NCI-H1092 treated with DMSO at 0.1 percent for 48 hours (cell line): ENCODE measurements at places on chromosomes 1 and 21.

DNA sequence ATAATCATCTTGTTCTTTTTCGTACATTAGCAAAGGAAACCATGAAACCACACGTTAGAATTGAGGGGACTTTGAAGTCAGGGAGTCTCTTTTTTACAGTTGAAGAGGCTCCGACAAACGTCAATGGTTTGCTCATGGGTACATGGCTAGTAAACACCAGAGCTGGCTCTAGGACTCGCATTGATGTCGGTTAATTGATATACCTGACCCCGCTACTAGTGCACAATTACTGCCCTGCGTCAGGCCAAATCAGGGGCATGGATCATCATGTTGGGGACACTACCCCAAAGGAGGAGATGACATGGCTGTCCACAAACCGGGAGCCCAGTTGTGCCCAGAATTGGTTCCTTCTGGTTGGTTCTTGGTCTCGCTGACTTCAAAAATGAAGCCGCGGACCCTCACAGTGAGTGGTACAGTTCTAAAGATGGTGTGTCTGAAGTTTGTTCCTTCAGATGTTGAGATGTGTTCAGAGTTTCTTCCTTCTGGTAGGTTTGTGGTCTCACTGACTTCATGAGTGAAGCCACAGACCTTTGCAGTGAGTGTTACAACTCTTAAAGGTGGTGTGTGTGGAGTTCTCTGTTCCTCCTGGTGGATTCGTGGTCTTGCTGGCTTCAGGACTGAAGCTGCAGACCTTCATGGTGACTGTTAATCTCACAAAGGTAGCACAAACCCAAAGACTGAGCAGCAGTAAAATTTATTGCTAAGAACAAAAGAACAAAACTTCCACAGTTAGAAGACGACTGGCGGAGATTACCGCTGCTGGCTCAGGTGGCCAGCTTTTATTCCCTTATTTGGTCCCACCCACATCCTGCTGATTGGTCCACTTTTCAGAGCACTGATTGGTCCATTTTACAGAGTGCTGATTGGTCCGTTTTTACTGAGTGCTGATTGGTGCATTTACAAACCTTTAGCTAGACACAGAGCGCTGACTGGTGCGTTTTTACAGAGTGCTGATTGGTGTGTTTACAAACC lies 126.9 kb upstream of the ERRFI1 start:
- DNase-seq: no peak

DNA sequence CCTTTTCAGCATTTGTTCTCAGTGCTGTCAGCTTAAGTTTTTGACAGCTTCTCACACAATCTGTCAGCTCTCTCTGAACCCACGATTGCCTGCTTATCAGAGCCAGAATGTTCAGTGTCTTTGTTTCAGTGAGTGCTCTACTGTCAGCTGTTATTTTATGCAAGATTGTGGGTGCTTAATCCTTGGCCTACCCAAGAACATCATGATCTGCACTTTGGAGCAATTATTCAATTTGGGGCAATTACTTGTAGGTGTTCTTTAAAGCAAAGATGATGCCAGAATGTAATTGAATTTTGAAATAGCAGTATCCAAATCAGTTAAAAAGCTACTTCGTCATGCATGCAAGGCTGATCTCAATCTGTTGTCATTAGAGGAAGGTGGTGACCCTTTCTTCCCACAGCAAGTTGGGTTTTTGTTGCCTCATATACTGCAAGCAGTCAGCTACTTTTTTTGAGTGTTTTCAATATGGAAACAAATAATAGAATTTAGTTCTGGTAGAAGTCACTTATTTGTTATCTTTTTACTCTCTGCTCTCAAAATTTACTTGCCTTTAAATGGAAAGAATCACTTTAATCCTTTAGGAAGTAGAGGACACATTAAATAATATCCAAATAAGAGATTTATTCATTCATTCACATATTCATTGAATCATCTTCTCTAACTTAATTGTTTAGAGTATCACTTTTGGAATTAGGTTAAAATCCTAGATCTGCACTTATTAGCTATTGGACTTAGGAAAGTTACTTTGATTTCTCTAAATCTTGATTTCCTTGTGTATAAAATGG lies 253.5 kb upstream of the CACYBP start:
- DNase-seq: no peak

GRCh38 chr1:29849991-29850757 lies 613.9 kb downstream of the PTPRU start:
- no peak for DNase-seq

GRCh38 chr21:15241997-15242736 lies 177.4 kb upstream of the NRIP1 start:
- no peak for DNase-seq

DNA sequence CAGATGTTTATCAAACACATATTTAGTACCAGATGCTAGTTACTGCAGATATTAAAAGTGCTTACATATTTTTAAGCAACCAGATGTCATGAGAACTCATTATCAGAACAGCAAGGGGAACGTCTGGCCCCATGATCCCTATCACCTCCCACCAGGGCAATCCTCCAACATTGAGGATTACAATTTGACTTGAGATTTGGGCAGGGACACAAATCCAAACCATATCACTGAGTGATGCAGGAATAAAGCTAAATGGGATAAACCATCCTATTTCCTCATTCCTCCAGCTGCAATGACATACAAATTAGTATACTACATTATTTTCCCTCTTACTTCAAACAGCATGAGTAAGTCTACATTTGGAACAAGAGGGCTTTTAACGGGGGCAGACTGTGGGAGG lies 3.1 kb upstream of the KCNK2 start:
- no peak for DNase-seq

DNA sequence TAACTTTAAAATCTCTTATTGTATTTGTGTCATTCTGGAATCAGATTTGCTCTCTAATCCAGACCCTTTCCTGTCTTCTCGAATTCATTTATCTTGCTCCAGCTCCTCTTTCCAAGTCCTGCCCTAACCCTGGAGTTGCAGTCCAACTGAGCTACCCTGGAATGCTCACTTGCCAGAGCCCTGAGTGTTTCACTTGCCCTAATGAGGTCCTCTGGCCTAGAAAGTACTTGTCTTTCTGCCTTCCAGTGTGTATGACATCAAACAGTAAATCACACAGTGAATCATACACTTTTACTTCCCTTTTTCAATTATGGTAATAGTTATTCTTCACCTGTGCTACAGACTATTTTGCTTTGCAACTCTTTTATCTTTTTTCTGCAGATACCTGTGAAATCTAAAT lies 96.9 kb downstream of the NEK7 start:
- DNase-seq: no peak

- DNase-seq: peak; percentile 100
Observed at GRCh38 chr1:40143891-40144575, 17.2 kb upstream of the RLF start.

DNA sequence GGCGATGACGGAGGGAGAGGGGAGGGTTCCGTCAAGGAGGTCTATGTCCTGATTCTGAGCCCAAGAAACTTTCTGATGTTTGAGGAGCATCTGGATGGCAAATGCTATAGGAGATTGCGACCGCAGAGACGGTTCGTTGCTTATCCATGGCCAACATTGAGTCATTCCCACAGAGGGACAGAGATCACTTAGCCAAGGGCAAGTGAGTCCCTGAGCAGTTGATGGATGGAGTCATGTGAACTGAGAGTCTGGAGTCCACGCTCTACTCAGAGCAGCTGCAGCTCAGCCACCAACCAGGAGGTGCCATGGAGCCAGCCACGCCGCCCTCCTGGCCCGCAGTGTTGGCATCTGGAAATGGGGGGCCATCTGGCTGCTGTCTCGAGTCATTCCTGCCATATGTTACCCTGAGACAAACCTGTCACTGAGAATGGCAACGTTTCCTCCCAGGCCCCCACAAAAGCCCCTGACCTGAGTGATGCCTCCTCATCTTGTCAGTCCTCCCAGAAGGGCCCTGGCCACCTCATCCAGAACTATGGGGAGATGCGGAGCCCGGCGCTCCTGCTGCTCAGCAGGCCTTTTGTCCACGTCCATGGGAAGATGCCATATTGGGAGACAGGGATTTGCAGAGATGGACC lies 58.6 kb downstream of the ATP5PO start:
- DNase-seq: no peak

DNA sequence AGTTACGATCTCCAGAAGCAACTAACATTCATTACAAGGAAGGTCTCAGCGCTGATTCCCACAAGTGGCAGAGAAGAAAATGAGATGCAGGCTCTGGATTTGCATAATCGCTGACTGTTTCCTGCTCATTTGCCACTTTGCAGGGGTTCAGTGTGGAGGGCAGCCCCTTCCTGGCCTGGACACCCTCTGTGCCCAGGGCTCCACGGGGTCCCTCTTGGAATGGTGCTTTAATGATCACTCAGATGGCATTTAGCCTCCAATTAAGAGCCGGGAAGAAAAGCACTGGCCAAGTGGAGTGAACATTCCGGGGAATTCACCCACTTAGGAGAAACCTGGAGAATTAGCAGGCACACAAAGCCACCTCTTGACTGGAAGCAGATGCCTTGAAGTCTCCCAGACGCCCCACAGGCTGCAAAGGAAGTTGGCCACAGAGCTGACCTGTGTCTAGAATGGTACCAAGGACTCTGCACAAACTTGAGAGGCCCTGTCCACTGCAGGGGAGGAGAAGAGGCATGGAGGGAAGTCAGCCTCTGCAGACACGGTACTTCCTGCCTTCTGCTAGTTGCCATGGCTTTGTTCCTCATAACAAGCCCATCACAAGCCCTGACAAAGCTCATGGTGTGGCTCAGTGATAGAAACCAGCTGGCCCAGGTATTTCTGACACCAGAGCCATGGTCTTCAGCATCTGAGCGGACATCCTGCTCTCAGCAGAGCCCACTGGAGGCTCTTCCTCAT lies 157.2 kb downstream of the KAZN start:
- DNase-seq: no peak

GRCh38 chr1:6596351-6596750 lies 6.3 kb downstream of the KLHL21 start:
- DNase-seq: no peak

- no peak for DNase-seq
Observed at GRCh38 chr1:29462096-29462495, 225.8 kb downstream of the PTPRU start.

DNA sequence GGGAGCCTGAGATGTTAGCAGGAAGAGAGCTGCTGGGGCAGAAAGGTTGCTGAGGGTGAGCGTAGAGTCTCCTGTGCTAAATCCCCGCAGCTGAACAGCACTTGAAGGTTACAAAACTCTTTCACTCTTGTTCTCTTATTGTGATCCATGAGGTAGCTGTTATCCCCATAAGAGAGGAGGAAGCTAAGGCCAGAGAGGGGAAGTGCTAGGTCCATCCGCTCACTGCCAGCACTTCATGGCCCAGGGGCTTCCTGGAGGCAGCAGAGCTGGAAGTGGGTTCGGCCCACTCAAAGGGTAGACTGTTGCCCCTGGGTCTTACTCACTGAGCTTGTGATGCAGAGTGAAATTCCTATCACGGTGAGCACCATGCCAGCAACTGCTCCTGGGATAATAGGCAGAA lies 5.6 kb downstream of the TMEM234 start:
- no peak for DNase-seq

DNA sequence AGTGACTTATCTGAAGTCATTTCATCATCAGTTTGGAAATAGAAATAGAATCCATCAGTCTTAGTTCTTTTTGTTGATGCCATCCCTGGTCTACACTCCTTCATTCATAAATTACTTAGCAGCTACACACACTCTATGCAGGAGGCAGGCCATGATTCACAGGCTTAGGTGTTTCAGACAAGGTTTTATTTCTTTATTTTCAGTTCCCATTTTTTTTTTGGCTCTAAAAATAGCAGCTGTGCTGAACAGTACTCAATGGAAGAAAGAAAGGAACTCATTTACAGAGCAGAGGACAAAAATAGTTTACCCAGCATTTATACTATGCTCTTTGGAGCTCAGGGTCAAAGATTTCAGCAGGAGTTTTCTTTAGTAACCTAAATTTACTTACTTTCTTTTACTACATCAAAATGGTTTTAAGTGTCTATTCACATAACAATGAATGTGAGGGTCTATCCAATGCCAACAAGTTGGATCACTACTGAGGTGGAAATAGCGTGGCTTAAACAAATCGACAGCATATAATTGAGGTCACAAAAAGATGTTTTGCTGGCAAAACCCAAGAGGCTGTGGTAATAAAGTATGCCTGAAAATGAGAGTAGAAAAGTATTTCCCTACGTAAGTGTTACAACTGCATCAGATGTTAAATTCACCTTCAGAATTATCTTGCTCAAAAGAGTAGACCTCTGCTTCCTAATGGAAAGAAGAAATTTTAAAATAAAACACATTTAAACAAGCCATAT lies 7.7 kb downstream of the KRTAP19-8 start:
- no peak for DNase-seq

- DNase-seq: no peak
Observed at GRCh38 chr1:172380441-172381244, 39.8 kb upstream of the C1orf105 start.

DNA sequence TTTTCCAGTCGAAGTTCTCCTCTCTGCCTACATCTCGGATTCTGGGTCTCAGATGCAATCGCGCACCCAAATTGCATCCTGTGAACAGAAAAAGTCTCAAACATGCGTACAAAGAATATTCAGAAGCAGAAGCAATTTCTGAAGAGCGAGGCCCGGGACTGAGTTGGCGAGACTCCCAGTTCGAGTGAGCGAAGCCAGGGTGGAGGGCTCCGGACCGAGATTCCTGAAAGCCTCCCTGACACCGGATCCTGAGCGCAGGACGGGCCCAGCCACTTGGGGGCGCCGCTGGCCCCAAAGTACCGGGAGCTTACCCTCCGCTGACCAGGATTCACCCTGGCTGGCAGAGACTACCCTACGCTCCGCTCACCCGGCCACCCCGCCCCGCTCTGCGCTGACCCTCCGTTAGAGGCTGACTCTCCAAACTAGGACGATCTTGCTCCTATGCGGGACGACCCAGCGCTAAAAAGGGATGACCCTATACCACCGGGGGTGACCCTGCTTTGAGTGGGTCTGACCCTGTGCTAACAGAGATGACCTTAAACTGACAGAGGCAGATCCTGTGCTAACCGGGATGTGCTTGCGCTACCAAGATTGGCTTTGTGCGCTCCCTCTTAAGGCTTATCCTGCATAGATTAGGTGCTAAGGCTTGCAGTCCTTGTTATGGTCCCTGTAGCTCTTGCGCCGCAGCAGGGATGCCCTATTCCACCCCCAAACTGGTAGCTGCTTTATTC lies 12.1 kb downstream of the FOXD2 start:
- DNase-seq: no peak

DNA sequence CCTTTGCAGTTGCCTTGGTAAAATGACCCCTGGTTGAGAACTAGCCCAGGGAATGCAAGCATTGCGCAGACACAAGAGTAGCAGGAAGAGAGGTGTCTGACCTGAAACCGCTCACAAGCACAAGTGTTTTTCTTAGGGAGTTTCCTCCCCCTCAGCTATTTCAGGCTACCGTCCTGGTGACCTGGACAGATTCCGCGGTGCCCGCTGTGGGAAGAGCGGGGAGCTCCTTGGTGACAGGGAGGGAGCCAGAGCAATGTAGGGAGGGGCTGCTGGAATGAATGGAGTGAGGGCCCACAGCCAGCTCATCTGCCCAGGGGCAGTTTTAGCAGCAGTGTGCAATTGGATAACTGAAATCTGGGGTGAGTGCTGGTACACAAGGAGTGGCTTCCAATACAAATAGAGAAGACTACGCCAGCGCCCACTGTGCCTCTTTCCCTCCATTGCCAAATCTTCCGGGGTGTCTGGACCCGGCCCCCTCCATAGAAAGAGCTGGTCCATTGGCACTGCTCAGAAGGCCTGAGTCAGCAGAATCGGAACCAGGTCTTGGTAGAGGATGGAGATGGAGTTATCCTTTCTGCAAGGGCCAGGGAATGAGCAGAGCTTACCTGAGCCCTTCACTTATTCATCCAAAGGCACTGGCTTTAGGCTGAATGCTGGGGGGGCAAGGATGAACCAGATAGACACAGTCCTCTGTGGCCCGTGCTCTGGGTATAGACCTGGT lies 82.8 kb downstream of the TRABD2B start:
- DNase-seq: no peak
